ENCODE measurements at places on chromosomes 2 and 18.

- no peak for DNase-seq
Observed at GRCh38 chr18:63903851-63904570, 3.7 kb upstream of the SERPINB10 start.

DNA sequence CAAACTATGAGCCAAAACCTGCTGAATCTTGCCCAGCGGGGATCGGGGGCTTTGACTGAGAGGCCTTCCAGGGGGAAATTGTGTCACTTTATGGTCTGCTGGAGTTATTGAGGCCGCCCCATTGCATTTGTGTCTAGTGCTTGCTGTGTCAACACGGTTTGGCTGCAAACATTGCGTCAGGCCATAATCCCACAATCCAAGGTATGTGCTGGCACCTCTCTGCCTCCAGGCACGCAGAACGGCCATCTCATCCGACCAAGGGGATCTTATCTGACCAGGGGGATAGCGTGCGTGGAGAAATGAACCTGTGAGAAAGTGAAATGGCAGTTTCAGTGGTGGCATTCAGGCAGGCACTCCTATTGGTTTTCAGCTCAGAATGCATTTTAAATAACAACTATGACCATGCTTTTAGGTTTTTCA is 18.1 kb upstream of the LYPD6B start:
- DNase-seq = no peak

DNA sequence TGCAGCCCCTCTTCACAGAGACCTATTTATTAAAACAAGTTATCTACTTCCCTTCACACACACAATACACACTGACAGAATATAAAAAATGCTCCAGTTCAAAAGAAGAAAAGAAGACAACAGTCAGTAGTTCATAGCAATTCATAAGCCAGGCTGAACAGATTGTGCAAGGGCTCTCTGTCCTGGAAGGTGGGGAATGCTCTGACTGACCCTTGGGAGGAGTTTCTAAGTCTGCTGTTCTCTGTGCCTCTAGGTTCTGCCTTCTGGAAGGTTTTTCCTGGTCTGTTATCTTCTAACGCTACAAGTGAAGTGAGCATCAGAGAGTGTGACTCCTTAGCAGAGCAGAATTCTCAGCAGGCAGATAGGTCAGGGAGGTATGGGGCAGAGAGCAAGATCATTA is 35.7 kb downstream of the SP3 start:
- no peak for DNase-seq

DNA sequence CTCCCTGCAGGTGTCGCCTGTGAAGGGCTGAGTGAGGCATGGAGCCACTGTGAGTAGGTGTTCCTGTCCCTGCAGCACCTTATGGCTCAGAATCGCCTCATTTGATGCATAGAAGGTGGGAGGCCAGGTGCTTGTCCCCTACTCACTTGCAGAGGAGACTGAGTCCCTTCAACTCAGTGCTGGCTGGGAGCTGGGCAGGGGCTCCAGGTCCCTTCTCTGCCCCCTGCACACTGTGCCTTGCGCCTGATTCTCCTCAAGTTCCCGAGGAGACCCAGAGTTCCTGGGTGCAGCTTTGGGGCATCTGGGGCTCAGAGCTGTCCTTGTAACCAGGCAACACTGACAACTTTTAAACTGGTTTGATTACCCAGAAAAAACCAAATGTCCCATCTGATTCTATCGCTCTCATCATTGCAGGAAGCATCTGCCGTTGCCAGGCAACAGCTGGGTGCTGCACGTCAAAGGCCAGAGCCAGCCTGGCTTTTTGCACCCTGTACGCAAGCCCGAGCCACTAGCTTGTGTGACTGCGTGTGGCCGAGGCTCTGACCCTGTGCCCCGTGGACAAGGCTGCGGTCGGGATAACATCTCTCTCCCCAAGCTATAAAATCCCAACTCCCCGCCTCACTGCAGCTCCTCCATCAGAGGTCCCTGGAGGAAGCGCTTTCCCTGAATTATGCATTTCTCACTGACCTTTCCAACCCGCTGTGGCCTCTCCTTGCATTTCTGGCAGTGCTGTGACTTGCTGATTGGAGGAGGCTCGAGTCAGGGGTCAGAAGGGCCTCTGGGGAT is 130.8 kb upstream of the HDAC4 start:
- no peak for DNase-seq

DNA sequence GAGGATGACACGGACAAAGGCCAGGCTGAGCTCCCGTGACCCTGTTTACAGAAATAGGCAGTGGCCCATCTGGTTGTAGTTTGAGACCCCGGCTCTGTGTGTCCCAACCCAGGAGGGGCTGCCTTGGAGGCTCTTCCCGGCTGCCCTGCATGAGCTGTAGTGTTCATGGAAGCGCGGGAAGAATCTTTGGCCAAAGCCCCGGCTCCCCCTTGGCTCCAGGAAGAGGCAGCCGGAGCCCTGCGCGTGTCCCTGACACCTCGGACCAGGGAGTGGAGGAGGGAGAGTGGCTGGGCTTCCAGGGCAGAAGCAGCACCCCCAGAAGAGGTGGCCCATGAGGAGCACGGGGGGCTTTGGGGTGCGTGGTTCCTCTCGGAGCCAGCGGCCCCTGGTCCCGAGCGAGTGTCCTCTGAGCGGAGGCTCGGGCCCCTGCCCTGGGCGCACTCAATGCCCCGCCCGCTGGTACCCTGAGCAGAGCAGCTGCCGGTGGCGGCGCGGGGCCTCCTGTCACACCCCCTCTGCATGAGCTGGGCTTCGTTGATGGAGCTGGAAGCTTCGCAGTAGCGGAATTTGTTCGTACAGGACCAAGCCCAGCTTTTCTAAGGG is 21.7 kb downstream of the GPR35 start:
- no peak for DNase-seq

GRCh38 chr2:62499430-62500060 is 6.5 kb downstream of the TMEM17 start:
- DNase-seq = peak; percentile 47

GRCh38 chr2:182542501-182543258 is 115.8 kb upstream of the PDE1A start:
- DNase-seq = no peak

DNA sequence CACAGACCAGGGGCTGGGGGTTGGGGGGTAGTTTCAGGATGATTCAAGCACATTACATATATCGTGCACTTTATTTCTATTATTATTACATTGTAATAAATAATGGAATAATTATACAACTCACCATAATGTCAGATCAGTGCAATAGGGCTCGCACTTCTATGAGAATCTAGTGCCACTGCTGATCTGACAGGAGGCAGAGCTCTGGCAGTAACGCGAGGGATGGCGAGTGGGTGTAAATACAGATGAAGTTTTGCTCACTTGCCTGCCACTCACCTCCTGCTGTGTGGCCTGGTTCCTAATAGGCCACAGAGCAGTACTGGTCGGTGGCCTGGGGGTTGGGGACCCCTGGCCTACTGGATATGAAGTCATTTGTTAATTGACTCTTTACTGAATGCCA is 190.5 kb downstream of the CLIP4 start:
- DNase-seq = no peak

- DNase-seq = peak; percentile 73
Observed at GRCh38 chr18:73136134-73136533, 268.3 kb upstream of the NETO1 start.

GRCh38 chr18:35729991-35730668 is 148.6 kb downstream of the GALNT1 start:
- peak; percentile 39 for DNase-seq

- no peak for DNase-seq
Observed at GRCh38 chr2:139367416-139367815, 587.2 kb upstream of the NXPH2 start.

Data from OCI-M1 (cell line).